GM12878 (cell line): ENCODE measurements at places on chromosomes 4 and X. TPM values are rescaled to one million over a fixed set of nuclear protein-coding genes. Genes with fewer than 3 reads are reported as not detected.

Gene FGFBP1
- total RNA-seq: not detected in 2 replicates

DNA sequence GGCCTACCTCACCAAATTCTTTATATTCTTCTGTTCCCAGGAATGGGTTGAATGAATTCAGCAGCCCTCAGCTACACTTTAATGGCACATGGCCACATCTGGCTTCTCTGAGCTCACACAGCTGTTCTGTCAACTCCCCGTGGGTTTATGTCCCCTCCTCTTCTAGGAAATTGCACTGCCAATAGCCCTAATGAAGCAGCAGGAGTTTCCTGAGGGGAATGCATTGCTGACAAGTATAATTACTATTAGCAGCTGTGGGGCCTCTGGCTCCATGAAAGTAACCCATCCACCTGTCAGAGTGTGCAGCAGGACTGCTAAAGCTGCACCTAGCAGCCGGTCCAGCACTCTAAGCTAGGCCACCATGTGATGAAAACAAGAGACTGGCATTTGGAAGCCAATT lies 50.3 kb downstream of the FTHL17 start:
- H3K27ac ChIP-seq: no peak overlapping the region
- H3K36me3 ChIP-seq: no peaks in the 10 kb centered on the region
- DNase-seq: no peak
- H3K4me1 ChIP-seq: no peaks in the 10 kb centered on the region
- H3K27me3 ChIP-seq: 0 out of 2 replicates have a peak, but pooled peaks cover 1% of the 10 kb centered on the region

Gene CORIN
- not detected in 2 replicates for total RNA-seq

- no peak overlapping the region for H3K27ac ChIP-seq
- H3K4me3 ChIP-seq: no peak overlapping the region
- no peaks in the 10 kb centered on the region for H3K4me1 ChIP-seq
- DNase-seq: no peak
Measured at GRCh38 chrX:356385-357034, 30.2 kb downstream of the PPP2R3B start.

DNA sequence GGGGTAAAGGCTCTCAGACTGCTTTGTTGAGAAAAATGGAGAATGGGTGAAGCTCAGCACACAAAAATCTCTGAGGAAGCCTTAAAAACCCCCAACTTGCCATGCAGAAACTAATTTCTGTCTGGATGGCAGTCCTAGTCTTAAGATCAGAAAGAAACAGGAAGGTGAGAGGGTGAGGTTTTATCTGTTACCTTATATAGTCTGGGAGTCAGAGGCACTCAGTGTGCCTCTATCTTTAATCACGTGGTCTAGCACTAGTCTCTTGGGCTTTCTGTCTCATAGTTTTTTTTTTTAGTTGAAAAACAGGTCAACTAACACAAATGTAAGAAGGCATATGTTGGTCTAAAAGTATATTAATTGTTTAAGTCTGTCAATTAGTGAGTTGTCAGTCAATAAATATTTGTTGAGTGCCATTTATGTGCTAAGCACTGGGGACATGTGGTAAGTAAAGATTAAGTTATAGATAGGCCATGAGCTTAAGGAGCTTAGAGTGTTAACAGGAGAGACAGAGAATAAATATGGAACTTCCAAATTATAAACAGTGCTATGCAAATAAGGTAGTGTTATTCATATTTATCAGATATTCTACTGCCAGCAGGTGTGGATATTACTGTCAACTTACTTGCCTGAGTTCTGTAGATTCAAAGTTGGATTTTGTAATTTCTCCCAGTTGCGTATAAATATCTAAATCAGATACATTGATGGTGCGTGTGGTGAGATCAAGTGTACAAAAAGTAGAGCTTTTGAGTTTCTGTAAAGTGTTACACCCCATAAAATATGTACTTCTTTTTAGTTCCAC lies 7.0 kb downstream of the CYBB start:
- H3K4me3 ChIP-seq: no peak overlapping the region
- peak overlapping the region; percentile 85 for H3K27ac ChIP-seq
- H3K27me3 ChIP-seq: no peaks in the 10 kb centered on the region
- no peaks in the 10 kb centered on the region; the same call in 1 of the 2 replicates for H3K4me1 ChIP-seq

DNA sequence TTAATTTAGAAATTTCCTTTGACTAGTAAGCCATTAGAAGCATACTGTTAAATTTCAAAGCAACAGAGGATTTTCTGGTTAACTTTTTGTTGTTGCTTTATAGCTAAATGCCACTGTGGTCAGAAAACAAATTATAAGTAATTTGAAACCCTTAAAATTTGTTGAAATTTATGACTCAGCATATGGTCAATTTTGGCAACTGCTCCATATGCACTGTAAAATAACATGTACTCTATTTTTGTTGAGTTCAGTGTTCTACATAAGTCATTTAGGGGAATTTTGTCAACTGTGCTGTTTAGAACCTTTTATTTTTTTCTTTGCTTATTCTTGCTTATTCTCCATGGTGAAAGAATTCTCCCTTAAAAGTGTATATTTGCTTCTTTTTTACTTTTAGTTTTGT lies 28.6 kb downstream of the SCLT1 start:
- H3K27ac ChIP-seq: no peak overlapping the region
- H3K4me3 ChIP-seq: no peak overlapping the region
- peaks cover 7% of the 10 kb centered on the region for H3K36me3 ChIP-seq
- no peaks in the 10 kb centered on the region for H3K4me1 ChIP-seq
- H3K27me3 ChIP-seq: no peaks in the 10 kb centered on the region

DNA sequence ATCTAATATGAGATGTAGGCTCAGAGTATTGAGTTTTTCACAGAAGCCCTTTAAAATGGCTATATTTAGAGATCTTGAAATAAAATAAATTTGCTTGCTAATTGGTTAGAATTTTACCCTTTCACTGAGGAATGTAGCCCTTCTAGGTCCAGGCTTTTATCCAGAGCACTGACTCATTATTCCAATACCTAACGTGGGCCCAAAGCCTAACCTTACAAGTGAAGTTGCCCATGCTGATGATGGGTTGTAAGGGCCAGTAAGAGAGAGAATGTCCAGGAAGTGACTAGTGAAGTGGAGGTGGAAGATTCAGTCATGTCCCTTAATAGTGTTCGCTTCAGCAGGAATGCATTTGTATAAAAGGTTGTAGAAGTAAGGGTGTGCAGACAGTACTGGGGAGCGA lies 155.9 kb downstream of the STIM2 start:
- H3K27me3 ChIP-seq: no peaks in the 10 kb centered on the region
- no peaks in the 10 kb centered on the region for H3K4me1 ChIP-seq
- no peak overlapping the region for H3K4me3 ChIP-seq
- no peak overlapping the region for H3K27ac ChIP-seq
- no peak for DNase-seq
